ENCODE measurements at places on chromosomes 7 and 10. TPM values are rescaled to one million over a fixed set of nuclear protein-coding genes. Genes with fewer than 3 reads are reported as not detected.

TSPAN15 gene
- polyA plus RNA-seq = 56.1 TPM

C7orf33 gene
- not detected for polyA plus RNA-seq

SPDYE3 gene
- polyA plus RNA-seq = 6.8 TPM

NPVF gene
- polyA plus RNA-seq = not detected

GIMAP4 gene
- polyA plus RNA-seq = 27.7 TPM

AASS gene
- 43.8 TPM for polyA plus RNA-seq

ZNF804B gene
- polyA plus RNA-seq = 0.46 TPM

TMEM213 gene
- polyA plus RNA-seq = 44.4 TPM

NXPH1 gene
- polyA plus RNA-seq = not detected

CFAP46 gene
- polyA plus RNA-seq = 6.7 TPM

GIMAP6 gene
- 16.6 TPM for polyA plus RNA-seq

OGDHL gene
- polyA plus RNA-seq = 45.7 TPM

OGDH gene
- polyA plus RNA-seq = 91.4 TPM

NCF1 gene
- 1.5 TPM for polyA plus RNA-seq

TLX1 gene
- polyA plus RNA-seq = not detected

ACSM6 gene
- polyA plus RNA-seq = 0.20 TPM

C10orf53 gene
- polyA plus RNA-seq = 0.13 TPM

GNG11 gene
- polyA plus RNA-seq = 48.0 TPM

UROS gene
- 59.7 TPM for polyA plus RNA-seq

MPP7 gene
- polyA plus RNA-seq = 8.9 TPM

NACAD gene
- 6.9 TPM for polyA plus RNA-seq

PRSS1 gene
- not detected for polyA plus RNA-seq

STEAP4 gene
- 0.11 TPM for polyA plus RNA-seq

SYNPO2L gene
- 0.25 TPM for polyA plus RNA-seq

CCL24 gene
- not detected for polyA plus RNA-seq

RBP4 gene
- 0.43 TPM for polyA plus RNA-seq

CCDC201 gene
- not detected for polyA plus RNA-seq

CDH23 gene
- 0.96 TPM for polyA plus RNA-seq

SPDYE2 gene
- 0.58 TPM for polyA plus RNA-seq

VWDE gene
- polyA plus RNA-seq = 3.1 TPM

MEPCE gene
- polyA plus RNA-seq = 49.4 TPM

UNC5B gene
- 49.0 TPM for polyA plus RNA-seq

SLC18A3 gene
- not detected for polyA plus RNA-seq
